ENCODE measurements at places on chromosomes 3 and 15. TPM values are rescaled to one million over a fixed set of nuclear protein-coding genes. Genes with fewer than 3 reads are reported as not detected.

The DAZL gene
- total RNA-seq, result not detected

GRCh38 chr3:42366550-42366949 is 43.9 kb downstream of the LYZL4 start:
- DNase-seq, result no peak

The RTP4 gene
- total RNA-seq, result not detected

The ANKUB1 gene
- not detected for total RNA-seq

- no peak for DNase-seq
Measured at GRCh38 chr3:175479800-175480199, 620.7 kb downstream of the NAALADL2 start.

DNA sequence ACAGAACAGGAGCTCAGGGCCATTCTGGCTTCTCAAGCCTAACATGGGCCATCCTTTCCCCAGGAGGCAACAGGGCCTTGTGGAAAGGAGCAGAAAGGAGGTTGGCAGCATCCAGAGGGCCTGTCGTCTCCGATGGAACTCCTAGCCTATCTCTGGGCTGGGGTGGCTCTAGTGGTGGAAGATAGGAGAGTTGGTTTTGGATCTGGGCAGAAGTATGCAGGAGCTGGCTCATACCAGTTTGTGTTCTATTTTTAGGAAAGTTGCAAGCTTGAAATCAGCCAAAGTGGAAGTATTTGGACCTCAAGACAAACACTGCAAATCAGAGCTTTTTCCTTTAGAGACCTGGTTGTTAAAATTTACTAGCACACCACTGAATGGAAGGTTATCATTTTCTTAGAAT is 35.4 kb upstream of the XCR1 start:
- no peak for DNase-seq

The IL5RA gene
- not detected for total RNA-seq

The TMC3 gene
- total RNA-seq, result not detected
